ENCODE measurements at places on chromosomes 7 and 10.

- no peak for DNase-seq
These were observed 173.8 kb upstream of the AGR3 start for GRCh38 chr7:17055596-17055995.

- DNase-seq, result no peak
These were observed 47.2 kb upstream of the DPYSL4 start for GRCh38 chr10:132139526-132139925.

GRCh38 chr10:45373576-45374349 is at the start of gene ALOX5:
Gene ALOX5, plus strand, starts transcription at chr10:45374216. Its CDS starts 64 bp downstream, at chr10:45374280.
- DNase-seq, result no peak

DNA sequence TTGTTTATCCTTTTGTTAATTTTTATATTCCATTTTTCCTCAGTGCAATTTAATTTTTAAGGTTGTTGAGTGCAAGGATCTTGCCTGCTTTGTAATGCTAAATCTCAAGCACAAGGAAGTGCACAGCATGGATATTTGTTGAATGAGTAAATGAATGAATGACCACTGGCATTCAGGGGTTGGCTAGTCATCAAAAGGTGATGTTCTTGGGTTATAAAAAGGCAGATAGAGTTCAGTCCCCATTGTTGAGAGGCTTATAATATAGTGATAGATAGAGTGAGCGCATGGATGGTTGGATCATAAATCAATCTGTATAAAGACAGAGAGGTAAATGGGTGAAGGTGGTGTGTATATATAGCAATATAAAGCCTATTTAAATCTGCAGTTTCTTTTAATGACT is 193.2 kb upstream of the KLF6 start:
- no peak for DNase-seq

DNA sequence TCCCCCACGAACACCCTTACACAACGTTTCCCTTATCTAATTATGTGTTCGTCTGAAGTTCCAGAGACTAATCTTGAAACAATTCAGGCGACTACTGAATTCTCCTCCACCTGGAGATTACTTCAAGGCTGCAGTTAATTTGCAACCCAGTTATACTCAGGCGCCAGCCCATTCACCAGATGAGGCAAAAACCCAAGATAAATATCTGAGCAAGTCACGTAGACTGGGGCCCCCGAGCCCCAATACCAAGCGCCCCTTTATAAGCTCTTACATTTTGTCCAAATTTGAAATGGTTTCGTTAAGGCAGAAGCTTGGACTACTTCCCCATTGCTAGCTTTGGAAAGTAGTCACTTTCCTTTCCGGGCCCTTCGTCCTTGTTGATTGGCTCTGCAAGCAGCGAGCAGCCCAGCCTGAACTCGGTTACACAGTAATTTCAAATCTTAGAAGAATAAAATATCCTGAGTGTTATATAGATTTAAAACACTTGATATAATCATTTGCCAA is 1.2 kb downstream of the TPK1 start:
- no peak for DNase-seq

- no peak for DNase-seq
These were observed 206.9 kb downstream of the WDR11 start for GRCh38 chr10:121058082-121058481.

DNA sequence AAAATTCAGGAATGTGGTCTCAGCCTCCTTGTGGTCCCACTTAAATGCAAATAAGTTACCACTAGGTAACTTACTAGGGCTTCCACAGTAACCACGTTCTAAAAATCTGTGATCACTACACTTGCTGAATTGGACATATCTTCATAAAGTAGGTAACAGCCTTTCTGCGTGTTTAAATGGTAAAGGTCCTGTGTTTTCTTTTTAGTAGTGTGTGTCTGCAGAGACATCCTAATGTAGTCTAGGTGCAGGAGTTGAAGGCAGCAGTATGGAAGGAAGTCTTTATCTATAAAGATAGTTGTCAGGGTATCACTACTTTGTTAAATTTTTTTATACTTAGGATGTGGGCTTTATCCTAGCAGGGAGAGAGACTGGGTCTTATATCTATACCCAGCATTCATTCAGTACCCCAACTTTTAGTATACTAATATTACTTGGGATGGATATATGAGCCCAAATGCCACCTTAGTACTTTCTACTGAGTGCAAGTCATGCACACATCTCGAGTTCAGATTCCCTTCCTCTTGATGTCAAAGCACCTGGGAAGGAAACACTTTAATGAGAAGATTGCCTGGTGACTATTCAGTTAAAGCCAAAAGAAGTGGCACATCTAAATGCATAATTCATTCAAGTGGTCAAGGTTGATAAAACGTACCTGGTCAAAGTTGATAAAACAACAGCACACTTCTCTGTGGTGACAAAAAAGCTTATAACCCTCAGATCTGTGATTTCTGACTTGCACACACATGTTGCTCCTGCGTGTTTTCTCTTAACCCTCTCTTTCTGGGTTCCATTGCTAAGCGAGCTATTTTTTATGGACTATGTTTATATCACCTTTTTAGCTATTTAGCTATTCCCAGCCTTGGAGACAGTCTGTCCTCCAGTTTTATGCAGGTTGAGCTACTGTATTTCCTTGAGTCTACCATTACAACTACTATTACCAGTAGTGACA is 281.1 kb upstream of the DKK1 start:
- no peak for DNase-seq

DNA sequence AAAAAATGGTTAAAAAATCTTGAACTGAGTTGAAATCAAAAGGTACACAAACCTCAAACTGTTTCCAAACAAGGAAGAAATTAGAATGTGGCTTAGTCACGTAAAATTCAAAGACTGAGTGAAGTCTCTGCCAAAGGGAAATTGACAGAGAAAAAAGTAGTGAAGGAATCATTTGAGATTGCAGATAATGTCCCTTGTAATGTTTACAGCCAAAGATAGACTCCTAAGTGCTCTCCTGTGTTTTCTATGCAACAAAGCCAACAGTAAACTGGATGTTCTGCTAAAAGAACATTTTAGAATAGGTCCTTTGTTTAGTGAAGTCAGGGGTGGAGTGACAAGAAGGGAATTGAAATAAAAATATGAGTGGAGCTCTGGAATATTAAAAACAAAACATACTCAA is 117.9 kb downstream of the ITGA8 start:
- no peak for DNase-seq

- no peak for DNase-seq
These were observed 5.8 kb downstream of the TCF7L2 start for GRCh38 chr10:112955582-112956421.

DNA sequence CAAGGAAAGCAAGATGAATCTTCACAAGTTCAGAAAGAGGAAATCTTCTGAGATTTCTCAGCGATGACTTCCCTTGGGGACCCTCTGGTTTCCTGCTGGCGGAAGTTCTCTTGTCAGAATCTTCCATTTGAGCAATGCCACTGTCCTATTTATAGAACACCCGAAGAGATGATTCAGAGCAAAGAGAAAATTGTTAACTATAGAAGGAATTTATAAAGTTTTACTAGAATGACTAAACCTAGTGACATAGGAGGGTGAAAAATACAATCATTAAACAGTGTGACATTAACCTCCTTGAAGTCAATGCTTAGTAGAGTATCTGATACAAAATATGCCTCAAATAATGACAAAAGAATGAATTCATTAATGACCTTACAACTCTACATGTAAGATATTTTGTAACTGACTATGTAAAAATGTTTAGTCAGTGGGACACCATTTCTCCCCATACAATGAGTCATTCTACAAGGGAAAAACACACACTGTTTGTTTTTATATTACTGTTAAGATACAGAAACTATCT is 206.5 kb upstream of the CNTNAP2 start:
- DNase-seq, result no peak

DNA sequence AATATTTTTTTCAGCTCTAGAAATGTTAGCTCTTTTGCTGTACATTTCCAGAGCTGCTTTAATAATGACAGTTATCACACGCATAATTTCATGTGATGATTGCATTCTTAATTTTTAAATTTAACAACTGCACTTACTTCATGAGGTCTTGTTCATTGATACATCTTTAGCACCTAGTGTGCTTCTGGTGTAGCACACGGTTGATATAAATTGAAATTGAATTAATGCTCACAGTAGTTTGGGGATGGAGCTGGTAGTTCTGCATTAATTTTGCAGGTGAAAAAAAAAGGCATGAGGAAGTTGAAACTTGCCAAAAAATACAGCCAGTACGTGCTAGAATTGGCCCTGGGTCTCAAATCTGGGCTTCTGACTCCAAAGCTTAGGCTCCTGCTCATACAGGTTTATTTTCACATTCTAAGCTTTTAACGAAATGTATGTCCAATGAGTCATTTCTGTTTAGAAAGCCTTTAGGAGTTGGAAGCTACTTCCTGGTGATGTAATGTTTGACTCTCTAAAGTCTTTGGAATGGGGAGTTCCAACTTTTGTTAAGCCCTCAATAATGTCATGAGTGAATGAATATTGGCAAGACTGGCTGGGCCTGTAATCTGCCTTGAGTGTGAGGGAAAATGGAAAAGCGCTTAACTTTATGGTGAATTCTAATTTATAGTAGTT is 62.5 kb downstream of the DAGLB start:
- no peak for DNase-seq

DNA sequence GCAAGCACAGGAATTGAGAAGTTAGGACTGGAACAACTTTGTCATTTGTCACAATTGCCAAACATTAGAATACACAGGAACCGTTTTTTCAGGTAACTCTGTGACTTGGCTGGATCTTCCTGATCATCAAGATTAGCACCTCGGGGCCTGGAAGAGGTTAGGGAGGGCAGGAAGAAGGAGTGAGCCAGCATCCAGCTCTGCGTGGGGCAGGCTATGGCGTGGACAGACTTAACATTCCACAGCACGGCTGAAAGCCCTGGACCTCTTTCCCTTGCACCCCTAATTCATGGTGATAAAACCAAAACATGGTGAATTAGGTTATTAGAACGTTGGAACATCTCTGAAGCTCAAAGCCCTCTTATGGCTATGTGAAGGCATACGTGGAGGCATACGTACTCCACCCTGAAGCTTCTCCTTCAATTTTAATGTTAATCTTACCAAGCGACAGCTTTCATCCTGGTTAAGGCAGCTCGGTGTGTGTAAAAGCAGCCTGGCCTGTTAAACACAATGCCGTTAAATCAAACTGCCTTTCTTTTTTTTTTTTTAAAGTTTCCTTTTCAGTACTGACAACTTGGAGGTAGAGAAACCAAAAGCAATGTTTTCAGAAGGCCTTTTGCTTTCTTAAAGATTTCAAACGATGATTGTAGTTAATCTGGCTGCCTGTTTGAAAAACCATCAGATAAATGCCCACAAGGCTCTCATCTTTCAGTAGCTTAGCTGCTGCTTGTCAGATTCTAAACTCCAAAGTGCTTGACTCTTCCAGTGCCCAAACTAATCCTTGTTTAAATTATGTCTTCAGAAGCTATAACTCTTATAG is 4.5 kb downstream of the GRK5 start:
- DNase-seq, result no peak

DNA sequence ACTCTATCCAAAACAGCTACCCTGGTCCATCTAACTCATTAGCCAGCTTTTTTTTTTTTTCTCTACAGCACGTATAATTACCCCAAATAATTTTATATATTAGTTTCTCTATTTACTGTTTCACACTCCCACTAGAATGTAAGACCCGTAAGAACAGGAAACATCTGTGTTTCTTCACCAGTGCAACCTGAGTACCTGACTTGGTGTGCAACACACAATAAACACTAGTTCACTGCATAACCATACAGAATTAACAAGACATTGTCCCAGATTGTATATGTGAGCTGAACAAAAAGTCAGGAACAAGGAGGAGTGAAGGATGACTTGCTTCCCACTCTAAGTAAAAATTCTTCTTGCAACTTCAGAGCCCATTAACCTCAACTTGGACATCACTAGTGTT is 180.2 kb upstream of the AKR1E2 start:
- DNase-seq, result no peak

GRCh38 chr10:98577578-98577977 is 130.8 kb upstream of the HPS1 start:
- no peak for DNase-seq

DNA sequence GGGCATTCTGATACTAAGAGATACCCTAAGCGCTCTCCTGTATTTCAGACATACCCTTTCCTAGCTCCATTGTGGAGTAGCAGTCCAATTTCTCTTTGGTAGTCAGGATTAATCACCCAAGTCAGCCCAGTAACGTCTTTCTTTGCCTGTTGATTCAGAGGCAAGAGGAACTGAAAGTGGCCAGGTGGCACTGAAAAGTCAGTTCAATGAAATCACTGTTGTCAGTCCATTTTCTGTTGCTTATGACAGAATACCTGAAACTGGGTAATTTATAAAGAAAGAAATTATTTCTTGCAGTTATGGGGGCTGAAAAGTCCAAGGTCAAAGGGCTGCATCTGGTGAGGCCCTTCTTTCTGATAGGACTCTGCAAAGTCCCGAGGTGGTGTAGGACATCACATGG is 40.2 kb downstream of the ANKRD61 start:
- no peak for DNase-seq

- no peak for DNase-seq
These were observed 19.1 kb upstream of the LRRC18 start for GRCh38 chr10:48958598-48959190.

GRCh38 chr7:36851382-36851781 is 127.1 kb upstream of the AOAH start:
- DNase-seq, result no peak

- no peak for DNase-seq
These were observed 178.7 kb upstream of the GDF10 start for GRCh38 chr10:47121336-47121735.

GRCh38 chr7:44155191-44156185 is 14.4 kb upstream of the MYL7 start:
- DNase-seq, result no peak

- DNase-seq, result no peak
These were observed 59.1 kb downstream of the MALSU1 start for GRCh38 chr7:23358152-23358674.

DNA sequence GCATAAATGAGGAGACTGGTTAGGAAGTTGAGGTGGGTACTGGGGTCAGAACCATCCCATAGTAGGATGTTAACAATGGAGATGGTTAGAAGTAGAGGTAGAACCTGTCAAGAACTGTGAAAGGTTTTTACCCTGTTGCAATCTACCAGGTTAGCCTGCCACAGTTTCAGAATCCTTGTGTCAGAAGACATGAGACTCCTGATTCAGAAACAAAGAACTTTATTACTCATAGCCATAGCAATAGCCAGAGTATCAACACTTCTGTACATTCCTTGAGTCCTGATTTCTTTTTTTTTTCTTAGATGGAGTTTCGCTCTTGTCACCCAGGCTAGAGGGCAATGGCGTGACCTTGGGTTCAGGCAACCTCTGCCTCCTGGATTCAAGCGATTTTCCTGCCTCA is 200.9 kb downstream of the GRM3 start:
- DNase-seq, result no peak

DNA sequence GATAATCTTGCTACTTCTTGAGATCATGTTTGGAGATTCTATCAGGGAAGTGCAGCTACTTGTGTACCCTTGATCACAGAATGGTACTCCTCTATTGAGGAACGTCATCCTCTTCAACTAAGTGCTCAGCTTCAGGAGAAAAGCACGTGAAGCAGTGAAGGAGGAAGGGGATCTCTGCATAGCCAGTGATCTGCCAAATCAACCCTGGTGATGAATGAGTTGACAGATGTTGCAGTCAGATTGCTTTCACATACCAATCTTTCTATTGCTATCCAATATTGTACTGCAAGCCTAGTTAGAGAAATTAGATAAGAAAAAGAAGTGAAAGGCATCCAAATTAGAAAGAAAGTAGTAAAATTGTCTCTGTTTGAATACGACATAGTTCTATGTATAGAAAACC is 309.4 kb downstream of the TWIST1 start:
- DNase-seq, result no peak

GRCh38 chr10:51502124-51502523 is 197.3 kb downstream of the CSTF2T start:
- DNase-seq, result no peak

Measured in stimulated activated CD4-positive, alpha-beta T cell treated with anti-CD3 and anti-CD28 coated beads, TNF-alpha, amount 100 ng/mL, for 48 hours (primary cell).